ENCODE measurements at places on chromosomes 5 and 9. TPM values are rescaled to one million over a fixed set of nuclear protein-coding genes. Genes with fewer than 3 reads are reported as not detected.

The CDX1 gene
- total RNA-seq = 0.17 TPM

The TERT gene
- total RNA-seq = not detected

The LTC4S gene
- total RNA-seq = not detected

The INSL6 gene
- total RNA-seq = not detected

The LHX3 gene
- under 0.01 TPM for total RNA-seq

The KIF12 gene
- total RNA-seq = not detected

The PTGR1 gene
- 161 TPM for total RNA-seq

The KLF4 gene
- total RNA-seq = 60.2 TPM

The FCN2 gene
- not detected for total RNA-seq

The HNRNPAB gene
- total RNA-seq = 37.5 TPM

The PCDHGA9 gene
- 8.0 TPM for total RNA-seq

The LMX1B gene
- total RNA-seq = not detected

The CMYA5 gene
- 11.2 TPM for total RNA-seq

The PBX3 gene
- 103 TPM for total RNA-seq

The SAPCD2 gene
- 1.5 TPM for total RNA-seq

The GALNT12 gene
- total RNA-seq = 16.5 TPM

The PDGFRB gene
- 126 TPM for total RNA-seq
